ENCODE measurements at places on chromosomes 5 and 9.

DNA sequence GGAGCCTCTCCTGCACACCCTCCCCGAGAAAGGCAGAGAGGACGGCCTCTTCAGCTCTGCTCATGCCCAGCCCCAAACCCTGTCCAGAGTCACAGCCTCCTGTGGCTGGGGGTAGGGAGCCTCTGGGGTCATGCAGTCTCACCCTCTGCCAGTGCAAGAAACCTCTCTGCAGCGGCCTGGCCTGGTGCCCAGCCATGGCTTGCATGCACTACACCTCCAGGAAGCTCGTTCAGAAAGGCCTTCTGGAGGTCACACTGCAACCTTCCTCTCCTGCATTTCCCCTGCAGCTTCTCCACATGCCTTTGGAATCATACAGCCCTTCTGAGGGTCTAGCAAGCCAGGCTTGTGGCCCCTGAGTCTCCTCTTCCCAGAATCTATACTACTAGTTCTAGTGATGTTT lies 17.9 kb downstream of the CSF1R start:
- no peak for DNase-seq

GRCh38 chr5:6480133-6481051 lies 31.7 kb downstream of the UBE2QL1 start:
- peak; percentile 36 for DNase-seq

DNA sequence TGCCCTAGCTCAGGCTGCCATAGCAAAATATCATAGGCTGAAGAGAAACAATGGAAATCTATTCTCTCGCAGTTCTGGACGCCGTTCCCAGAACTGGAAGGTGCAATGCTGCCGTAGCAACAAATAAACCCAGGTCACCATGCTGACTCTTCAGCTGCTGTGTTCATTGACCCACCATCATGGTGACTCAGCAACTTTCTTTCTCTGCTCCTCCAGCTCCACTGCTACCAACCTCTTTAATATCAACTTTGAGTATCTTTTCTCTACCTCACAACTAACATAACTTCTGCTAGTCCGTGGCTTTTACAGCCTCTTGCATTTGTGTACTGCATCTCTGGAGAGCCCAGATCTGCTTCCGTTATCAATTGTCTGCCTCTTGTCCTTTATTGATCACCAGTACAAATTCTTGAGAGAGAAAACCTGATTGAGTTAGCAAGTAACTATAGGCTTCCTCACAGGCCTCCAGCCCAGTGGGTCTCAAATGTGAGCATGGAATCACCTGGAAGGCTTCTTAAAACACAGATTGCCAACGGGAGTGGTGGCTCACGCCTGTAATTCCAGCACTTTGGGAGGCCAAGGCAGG lies 47.3 kb upstream of the SLC30A5 start:
- no peak for DNase-seq

DNA sequence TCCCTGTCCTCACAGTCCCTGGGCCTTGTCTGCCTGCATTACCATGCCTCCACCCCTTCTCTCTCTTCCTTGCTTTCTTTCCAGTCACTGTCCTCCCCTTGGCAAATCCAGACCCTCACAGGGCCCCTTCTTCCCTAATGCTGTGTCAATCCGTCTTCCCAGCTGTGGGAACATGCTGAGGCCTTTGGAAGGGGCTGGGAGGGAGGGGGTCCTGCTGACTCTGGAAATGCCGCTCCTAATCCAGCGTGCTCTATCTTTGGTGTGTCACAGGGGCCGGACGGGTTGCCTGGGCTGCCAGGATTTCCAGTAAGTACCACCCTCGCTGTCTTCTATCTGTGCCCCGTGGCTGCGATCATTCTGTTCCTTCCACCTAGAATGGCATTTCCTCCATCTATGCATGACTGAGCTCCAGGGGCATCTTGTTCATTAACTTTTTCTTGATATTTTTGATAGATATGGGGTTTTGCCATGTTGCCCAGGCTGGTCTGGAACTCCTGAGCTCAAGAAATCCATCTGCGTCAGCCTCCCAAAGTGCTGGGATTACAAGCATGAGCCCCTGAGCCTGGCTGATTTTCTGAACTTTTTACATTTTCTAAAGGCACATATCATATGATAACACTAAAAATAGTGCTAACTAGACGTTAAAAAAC lies 64.5 kb upstream of the TGFBR1 start:
- no peak for DNase-seq

GRCh38 chr5:54964405-54964804 lies 21.0 kb downstream of the ESM1 start:
- no peak for DNase-seq

- no peak for DNase-seq
Measured at GRCh38 chr9:7721291-7721690, 78.3 kb downstream of the DMAC1 start.

DNA sequence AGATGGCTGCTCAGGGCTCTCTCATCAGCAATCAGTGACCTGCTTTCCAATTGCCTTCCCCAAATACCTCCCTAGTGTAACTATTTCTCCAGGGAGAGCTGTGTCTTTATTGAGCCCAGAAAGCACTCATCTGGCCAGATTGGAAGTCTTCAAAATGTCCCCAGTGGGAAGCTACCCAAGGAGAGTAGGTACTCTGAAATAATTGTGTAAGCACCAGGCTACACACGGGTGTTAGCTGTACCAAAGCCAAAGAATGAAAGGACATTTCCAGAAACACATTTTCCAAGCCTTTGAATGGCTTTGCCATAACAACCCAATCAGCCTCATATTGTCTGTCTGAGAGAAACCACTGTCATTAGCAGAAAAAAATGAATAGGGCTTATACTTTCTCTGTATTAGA lies 318.8 kb downstream of the FAM170A start:
- DNase-seq: no peak

DNA sequence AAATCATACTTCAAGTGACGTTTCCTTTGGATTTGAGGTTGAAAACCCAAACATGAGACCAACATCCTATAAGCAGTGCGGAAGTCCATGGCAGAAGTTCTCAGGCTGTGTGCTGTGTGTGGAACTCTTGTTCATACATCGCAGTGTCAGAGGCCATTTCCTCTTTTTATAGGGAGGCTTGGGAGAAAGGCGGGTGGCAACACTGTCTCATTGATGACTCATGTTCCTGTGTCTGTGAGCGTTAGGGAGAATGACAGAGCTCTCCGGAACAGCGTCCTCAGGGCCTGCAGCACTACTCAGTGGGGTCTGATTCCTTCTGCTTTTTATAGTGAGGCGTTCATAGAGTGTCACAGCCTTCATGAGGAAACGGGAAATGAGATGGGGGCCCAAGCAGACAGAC lies 98.8 kb upstream of the BASP1 start:
- peak; percentile 27 for DNase-seq

DNA sequence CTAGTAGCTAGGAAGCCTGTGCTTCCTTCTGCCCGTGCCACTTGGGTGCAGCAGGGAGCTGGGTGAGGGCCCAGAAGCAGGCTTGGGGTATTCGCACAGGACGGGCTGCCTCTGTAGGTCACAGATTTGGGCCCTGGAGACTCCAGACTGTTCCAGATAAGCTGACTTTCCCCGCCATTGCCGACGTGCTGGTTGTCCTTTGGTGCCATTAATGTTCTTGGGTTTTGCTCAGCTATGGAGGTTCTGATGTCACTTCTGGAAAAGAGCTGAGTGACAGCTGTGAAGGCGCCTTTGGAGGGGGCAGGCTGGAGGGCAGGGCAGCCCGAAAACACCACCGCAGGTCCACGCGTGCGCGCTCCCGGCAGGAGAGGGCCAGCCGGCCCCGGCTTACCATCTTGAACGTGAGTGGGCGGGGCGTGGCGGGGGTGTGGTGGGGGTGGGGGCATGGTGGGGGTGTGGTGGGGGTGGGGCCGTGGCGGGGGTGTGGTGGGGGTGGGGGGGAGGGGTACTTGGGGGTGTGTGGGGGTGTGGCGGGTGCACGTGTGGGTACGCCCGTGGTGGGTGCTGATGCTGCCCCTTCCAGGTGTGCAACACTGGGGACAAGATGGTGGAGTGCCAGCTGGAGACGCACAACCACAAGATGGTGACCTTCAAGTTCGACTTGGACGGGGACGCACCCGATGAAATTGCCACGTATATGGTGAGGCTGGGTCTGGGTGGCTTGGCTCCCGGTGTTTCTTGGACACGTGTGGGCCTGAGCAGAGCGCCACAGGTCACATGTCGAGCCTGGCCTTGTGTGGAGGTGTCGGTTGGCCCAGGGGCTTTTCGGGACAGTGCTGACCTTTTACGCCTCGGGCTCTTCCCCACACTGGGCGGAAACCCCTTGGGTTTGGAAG lies 79.6 kb downstream of the WNK2 start:
- no peak for DNase-seq

DNA sequence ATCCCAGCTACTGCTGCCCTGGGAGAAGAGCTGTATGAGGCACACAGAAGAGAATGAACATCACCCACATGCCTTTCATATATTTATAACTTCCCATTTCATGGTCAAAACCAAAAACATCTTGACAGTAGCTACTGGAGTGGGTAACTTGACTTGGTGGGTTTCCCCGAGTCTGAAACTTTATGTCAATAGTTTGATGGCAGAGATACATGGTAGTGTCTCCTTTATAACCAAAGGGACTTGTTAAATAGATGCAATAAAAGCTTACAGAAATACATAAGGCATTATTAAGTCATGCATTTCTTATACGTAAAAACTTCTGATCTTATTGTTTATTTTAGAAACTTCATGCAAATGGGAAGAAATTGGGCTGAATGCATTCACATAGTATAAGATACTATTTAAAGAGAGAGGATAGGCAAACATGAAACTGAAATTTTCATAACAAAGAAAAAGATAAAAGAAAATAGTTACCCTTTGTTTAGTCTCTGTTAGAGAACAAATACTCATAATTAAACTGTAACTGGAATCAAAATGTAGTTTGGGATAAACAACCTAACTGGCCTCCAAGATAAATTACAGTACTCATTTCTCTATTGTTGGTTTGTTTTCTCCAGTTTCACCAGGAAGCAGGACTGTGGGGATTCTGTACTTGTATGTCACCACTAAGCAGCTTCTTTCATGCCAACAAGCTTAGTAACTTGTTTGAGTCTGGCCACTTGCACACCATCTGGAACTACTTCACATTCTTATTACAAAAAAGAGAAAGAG lies 459.3 kb upstream of the MEF2C start:
- peak; percentile 46 for DNase-seq

DNA sequence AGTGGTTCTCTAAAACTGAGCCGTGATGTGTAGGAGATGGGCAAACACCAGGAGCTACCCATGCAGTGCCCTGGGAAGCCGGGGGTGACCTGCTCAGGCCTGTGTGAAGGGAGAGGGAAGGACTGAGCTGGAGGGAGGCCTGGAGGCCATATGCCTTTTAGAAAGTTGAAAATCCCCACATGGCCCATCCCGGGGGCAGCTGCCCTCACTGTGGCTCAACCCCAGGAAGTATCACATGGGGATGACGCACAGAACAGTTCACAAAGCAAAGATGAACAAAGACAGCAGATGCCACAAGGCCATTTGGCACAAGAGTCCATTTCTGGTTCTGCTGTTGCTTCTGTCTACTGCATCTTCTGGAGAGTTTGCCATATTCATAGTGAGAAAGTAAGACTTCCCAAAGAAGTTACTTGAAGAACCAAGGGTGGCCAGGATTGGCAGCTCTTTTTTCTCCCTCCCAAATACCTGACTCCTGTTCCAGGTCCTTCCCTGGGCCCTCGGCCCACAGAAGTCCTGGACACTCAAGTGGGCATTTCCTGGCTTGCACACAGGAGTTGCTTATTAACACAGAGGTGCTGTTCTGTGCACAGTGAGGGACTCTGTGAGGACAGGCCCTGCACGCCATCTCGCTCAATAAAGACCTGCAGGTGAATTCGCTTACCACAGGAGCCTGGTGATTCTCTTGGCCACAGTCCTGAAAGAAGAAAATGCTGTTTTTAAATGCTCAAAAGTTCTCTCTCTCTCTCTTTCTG lies 25.1 kb downstream of the ACSL6 start:
- no peak for DNase-seq

- DNase-seq: no peak
Measured at GRCh38 chr5:156778139-156778706, 71.9 kb upstream of the PPP1R2B start.

DNA sequence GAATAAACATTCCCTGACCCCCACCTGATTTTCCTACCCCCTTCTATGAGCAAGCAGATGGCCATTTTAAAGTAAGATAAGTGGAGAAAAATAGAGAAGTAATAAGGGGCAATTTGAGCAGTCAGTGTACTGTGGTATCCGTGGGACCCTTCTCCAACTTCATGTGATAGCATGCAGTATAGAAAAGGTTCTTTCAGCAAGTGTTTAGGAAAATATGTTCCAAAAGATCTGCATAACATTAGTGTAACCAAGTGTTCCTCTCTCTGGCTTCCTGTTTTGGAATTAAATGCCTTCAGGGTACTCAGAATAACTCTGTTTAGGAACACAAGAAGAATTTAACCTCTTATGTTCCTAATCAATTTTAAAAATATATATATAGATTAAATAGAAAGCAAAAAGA lies 134.9 kb downstream of the ATG10 start:
- DNase-seq: no peak

DNA sequence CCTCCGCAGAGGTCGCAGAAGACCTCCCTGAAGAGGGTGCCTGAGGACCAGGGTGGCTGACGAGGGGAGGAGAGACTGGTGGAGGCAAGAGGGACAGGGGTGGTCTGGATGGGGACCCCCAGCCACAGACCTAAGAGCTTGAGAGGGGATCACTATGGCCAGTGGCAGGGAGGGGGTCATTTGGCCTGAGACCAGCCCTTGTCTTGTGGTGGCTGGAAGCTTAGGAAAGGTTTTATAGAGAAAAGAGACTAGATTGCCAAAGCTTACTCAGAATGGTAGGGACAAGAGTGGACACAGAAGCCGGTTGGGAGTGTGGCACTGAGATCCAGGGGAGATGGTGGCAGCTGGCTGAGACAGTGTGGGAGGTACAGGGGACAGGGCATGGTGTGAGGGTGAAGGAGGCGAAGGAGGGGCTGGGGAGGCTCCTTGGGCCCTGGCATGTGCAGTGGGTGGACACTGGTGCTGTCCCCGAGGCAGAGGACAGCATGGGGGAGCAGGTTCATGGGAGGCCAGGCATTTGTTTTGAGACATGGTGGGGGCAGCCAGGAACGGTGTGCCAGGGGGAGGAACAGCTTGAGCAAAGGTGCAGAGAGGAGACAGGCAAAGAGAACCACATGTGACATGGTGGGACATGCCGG lies 123.0 kb downstream of the C9orf50 start:
- no peak for DNase-seq

DNA sequence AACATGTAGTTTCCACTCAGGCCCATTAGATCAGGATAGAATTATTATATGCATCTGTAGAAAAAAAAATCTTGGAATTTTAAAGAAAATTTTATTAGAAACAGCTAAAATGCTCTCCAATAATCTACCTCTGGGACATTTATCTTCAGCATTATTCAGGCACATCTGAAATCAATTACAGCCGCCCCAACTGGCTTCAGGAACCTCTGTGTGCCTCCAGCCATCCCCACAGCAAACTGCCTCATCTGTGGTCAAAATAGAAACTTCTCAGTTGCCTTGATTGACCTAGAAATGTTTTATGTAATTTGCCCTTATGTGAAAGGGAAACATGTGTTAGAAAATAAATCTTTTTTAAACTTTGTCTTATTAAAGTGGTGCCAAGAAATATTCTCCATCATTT lies 120.1 kb upstream of the LPAR1 start:
- no peak for DNase-seq

- no peak for DNase-seq
Measured at GRCh38 chr9:114096866-114097612, 2.1 kb downstream of the KIF12 start.

- no peak for DNase-seq
Measured at GRCh38 chr9:89596937-89597555, 7.8 kb upstream of the GADD45G start.

GRCh38 chr9:121299467-121300282 lies 31.7 kb downstream of the GSN start:
- peak; percentile 57 for DNase-seq

- no peak for DNase-seq
Measured at GRCh38 chr5:22998774-22999173, 145.6 kb upstream of the CDH12 start.

- peak; percentile 35 for DNase-seq
Measured at GRCh38 chr5:1011226-1011631, 2.6 kb downstream of the NKD2 start.
